RWPE1 (cell line): ENCODE measurements at places on chromosomes 13 and 19.

- no peak for DNase-seq
Measured at GRCh38 chr19:50912727-50913716, 1.8 kb upstream of the KLK4 start.

DNA sequence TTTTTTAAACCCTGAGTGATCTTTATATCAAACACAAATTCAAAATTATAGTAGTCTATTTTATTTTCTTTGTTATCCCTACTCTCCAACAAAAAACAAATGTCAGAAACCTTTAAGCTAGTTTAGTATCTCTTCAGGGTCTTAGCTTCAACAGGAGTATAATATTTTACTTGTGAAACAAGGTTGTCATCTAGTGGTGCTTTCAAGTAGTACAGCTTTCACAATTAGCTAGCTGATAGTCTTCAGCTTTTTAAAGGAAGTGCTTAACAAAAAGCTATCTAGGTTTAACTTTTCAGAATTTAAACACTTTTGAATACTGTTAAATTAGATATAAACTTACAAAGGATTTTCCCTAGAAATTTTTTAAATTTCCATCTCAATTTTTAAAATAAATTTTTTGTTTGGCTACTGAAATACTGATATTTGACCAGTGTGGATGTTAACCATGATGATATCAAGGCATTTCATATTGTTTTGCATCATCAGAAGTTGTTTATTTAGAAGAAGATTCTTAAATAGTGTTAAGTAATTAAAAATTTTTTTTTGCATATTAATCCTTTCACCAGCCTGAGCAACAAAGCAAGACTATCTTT lies 34.2 kb downstream of the TDRD3 start:
- DNase-seq = peak; percentile 36

- DNase-seq = no peak
Measured at GRCh38 chr19:39846678-39847486, 703 bp upstream of the FBL start.

DNA sequence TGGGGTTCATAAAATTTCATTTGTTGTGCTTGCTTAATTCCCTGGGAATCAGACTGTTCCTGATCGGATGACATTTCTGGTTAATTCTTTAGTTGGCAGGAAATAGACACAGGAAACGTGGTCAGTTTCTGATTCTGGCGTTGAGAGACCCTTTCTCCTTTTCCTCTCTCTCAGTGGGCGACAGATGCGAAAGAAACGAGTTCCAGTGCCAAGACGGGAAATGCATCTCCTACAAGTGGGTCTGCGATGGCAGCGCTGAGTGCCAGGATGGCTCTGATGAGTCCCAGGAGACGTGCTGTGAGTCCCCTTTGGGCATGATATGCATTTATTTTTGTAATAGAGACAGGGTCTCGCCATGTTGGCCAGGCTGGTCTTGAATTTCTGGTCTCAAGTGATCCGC lies 10.8 kb downstream of the LDLR start:
- DNase-seq = no peak

DNA sequence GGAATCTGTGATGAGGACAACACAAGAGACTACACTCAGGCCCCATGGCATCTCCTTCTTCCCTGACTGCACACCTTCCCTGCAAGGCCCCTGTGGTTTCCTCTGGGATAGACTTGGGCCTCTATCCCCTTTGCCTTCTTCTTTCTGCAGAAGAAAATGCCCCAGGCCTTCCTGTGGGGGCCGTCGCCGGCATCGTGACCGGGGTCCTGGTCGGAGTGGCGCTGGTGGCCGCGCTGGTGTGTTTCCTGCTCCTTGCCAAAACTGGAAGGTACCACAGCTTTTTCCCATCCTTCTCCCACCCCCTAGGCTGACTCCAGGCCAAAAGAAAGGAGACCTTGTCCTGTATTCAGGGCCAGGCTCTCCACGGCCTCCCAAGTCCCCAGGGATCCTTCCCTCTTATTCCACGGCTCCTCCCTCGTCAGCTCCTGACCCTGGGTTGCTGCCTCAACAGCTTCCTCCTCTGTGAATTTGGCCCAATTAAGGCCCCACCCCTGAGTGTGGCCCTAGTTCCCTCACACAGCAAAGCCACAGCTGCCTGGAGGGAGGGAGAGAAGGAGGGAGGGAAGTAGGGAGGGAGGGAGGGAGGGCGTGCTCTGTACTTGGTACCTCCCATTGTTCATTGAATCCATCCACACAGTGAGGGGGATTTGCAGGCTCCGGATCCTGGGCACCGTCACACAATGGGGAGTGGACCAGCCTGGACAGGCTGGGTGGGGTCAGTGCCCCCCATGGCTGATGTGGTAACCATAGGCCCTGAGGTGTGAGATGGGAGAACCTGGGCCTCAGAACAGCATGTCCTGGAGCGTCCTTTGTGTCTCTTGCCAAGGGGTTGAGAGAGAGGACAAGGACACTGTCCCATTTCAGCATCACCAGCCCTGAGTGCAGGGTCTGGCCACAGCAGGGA lies 12.5 kb downstream of the CEACAM3 start:
- no peak for DNase-seq

DNA sequence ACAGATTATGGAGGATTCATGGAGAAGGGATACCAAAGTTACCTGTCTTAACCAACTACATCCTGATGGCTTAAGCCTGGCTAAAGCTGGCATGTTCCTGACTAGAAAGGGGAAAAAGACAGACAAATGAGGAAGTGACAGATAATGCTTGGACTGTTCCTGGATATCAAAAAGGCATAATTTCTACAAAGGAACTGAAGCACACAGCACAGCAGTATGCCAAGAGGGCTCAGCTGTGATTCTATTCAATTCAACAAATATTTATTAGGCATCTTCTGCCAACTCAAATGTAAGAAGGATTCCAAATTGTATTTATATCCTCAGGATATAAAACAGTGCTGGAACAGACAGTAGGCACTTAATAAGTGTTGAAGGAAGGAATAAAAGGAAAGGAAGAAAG lies 59.5 kb downstream of the KLF12 start:
- DNase-seq = peak; percentile 4

GRCh38 chr19:49932041-49932451 lies 2.7 kb upstream of the NUP62 start:
- DNase-seq = peak; percentile 84

GRCh38 chr13:91292630-91293221 lies 54.8 kb upstream of the MIR17HG start:
- DNase-seq = no peak

DNA sequence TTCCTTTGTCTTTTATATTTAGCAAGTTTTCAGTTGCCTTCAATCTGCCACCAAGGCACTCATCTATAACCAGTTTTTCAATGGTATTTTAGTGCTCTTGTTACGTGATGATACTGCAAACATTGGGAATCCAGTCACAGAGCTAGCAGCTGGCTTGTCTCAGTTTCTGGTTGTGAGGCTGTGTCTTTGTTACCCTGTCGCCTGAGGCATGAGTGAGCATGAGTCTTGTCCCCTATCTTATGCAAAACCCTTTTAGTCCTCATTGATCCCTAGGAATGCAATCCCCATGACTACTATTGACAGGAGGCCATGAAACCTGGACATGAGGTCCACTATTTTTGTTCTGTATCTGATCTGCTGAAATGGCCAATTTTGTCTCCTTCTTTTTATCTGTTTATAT lies 391.0 kb downstream of the LMO7 start:
- no peak for DNase-seq

DNA sequence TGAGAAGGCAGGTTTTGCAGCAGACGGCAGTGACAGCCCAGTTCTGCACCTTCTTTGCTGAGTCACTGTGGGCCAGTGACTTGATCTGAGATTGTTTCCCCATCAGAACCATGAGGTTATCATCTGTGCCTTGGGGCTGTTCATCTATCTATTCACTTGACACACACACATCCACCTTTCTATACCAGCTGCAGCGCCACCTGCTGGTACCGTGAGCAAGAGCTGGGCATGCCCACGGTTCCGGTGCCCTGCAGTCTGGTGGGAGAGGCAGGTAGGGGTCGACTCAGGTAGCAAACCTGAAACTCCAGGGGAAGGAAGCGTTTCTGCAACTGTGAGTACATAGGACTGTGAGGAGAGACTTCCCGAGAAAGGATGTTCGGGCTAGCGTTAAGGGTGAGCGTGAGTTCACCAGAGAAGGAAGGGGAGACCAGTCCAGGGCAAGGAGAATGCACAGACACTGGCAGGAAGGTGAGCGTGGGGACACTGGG lies 7.5 kb upstream of the LIN7B start:
- no peak for DNase-seq

DNA sequence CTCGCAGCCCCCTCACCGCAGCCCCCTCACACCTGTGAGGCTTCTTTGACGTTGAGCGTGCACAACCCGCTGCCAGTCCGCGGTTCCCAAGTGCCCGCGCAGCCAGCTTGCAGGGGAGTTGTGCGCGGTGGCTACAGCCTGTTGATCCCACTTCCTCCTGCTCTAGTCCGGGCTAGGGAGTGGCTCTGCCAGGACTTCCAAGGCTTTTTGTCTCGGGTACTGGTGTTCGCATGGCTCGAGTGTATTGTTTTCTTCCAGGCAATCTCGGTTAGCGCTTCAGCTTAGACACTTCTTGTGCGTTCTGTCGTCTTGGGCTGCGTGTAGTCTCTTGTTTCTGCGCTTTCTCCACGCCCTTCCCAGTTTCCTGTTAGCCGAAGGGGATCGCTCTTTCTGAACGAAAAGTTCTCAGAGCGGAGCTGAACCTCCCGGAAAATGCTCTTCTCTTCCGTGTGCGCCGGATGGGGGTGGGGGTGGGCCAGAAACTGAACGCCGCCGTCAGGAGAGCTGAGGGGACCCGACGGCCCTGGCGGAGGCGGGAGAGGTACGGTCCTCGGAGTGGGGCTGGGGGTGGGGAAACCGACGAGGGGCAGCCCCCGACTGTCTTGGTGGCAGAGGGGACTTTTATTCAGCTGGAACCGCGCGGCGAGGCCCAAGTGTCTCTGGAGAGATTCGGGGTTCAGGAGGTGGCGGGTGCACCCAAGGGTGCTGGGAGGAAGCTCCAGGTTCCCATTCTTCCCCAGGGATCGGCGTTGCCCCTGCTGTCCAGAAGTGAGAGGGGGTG lies 697 bp upstream of the DGKH start:
- peak; percentile 63 for DNase-seq

DNA sequence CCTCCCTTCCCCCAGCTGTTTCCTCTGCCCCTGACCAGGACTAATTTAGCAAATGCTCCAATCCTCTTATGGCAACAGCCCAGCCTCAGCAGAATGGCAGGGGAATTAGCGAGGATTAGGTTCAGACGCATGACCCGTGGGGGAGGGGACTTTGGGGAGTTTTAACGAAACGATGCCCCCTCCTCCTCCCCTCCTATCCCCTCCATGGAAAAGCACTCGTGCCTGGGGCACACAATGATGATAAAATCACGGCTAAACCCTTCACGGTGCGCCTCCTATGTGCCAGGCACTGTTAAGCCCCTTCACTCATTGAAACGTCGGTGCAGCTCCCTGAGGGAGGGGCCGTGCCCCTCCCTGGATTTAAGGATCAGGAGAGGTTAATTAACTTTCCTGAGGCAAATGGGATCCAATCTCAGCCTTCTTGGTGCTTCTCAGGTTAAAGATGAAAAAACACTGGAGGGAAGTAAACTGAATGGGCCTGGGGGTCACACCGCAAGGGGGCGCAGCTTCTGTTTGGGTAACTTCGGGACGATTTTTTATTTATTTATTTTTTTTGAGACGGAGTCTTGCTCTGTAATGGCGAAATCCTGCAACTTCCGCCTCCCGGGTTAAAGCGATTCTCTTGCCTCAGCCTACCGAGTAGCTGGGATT lies 10.1 kb upstream of the TPRX2 start:
- no peak for DNase-seq

DNA sequence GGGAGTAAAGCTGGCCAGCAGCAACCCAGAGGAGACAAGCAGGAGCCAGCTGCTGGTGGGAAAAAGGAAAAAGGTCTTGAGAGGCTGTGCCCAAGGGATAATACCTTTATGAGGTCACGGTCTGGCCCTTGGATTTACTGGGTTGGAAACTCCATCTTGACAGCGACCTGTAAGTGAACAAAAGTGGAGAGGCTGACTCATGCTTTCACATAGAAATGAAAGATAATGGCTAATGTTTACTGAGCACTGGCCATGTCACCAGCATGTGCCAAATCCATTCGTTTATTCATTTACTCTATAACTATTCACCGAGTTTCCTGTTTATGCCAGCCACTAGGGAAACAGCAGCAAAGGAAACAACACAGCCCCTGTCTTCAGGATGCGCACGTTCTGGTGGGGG lies 4.7 kb downstream of the VRK3 start:
- DNase-seq = no peak

DNA sequence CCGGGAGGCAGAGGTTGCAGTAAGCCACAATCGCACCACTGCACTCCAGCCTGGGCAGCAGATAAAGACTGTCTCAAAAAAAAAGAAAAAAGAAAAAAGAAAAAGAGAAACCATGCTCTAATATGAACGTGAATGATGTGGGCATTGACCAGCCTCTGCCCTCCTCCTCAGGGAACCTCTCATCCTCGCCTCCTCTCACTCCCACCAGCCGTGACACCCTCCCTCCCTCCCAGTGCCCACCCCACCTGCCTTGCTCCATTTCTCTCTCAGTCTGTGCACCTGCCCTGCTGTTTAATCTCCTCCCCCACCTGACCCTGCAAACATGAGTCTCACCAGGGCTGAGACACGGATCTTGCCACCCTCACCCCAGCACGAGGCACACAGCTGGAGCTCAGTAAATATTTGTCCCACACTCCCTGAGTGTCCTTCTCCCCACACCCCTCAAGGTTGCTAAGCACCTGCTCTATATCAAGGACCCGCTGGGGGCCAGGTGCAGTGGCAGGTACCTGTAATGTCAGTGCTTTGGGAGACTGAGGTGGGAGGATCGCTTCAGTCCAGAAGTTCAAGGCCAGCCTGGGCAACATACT lies 7.5 kb upstream of the BCAT2 start:
- DNase-seq = no peak

- DNase-seq = no peak
Measured at GRCh38 chr13:33108620-33109019, 92.4 kb downstream of the KL start.

- DNase-seq = no peak
Measured at GRCh38 chr13:84433024-84433423, 550.8 kb upstream of the SLITRK1 start.

DNA sequence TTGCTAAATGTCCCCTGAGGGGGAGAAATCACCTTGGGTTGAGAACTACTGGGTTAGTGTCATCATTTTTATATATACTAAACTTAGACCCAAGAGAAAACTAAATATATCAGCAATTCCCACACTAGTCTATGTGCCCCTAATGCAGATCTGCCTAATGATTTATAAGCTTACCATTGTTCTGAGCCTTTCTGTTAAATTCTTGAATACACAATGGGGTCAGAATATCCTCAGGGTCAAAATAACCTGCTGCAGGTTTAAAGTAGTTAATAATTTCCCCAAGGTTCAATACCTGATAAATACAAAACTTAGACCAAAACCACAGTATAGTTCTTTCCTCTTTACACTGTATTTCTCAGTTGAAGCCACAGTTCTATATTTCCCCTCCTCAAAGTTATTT lies 4.6 kb downstream of the VWA8 start:
- no peak for DNase-seq

GRCh38 chr19:15838351-15838750 lies 22.9 kb upstream of the OR10H1 start:
- DNase-seq = no peak

- DNase-seq = no peak
Measured at GRCh38 chr13:51937320-51938290, 73.6 kb downstream of the ATP7B start.

- DNase-seq = no peak
Measured at GRCh38 chr19:47253970-47254369, 2.4 kb upstream of the CCDC9 start.
